Stimulated activated CD8-positive, alpha-beta memory T cell treated with anti-CD3 and anti-CD28 coated beads, Interleukin-15, amount 100 ng/mL, for 4 hours (primary cell): ENCODE measurements at places on chromosomes 3 and 15.

- no peak for DNase-seq
Observed at GRCh38 chr3:45139372-45140140, 6.6 kb downstream of the CDCP1 start.

- no peak for DNase-seq
Observed at GRCh38 chr3:72679540-72680198, 168.6 kb downstream of the SHQ1 start.

- no peak for DNase-seq
Observed at GRCh38 chr3:66497985-66498671, 2.7 kb downstream of the LRIG1 start.

GRCh38 chr3:164208048-164208447 lies 870.2 kb downstream of the SI start:
- no peak for DNase-seq

DNA sequence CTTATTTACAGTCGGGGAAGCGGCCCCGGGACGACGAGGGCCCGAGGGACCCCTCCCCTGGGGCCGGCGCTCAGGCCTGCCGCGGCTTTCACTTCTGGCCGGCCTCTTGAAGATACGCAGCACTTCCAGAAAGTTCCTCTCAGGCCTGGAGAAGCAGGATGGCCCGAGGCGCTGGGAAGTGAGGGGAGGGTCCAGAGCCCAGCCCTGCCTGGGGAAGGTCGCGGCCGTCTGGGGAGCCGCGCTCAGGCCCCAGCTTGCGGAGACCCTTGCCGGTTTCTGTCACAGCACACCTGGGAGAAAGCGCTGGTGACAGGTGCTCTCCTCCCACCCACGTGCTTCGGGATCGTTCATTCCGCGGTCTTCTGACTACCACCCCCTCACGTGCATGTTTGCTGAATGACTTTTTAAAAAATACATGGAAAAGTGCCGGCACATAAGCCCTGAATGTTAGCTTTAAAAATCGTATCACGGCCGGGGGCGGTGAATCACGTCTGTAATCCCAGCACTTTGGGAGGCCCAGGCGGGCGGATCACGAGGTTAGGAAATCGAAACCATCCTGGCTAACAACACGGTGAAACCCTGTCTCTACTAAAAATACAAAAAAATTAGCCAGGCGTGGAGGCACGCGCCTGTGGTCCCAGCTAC lies 727 bp upstream of the TM2D3 start:
- no peak for DNase-seq

DNA sequence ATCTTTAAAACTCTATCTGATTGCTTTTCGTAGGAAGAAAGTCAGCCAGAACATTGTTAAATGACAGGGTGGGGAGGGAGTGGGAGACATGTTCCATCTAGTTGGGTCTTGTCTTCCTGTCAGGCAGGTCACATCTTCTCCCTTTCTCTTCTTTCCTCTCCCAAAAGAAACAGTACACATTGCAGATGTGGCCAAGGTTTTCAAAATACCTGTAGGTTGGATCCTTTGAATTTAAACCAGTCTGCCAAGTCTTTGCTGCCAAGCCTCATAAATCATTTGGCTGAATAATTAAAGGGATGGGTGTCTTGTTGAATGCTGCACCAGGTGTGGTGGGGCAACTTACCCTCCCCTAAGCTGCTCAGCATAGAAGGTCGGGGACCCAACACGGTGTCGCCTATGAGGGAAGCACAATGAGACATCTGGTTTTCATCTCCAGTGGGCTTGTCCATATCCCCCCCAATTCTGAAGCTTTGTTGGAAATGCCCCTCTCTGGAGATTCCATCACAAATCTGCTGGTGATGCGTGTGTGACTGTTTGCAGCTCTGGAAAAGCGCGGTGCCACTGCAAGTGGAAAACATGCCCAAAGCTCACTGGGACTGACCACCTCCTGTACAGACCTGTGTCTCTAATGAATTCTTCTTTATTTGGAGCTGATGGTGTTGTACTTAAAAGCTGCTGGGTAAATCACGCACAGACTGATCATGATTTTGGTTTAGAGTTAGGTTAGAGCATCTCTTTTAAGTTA lies 112.6 kb downstream of the FILIP1L start:
- no peak for DNase-seq

DNA sequence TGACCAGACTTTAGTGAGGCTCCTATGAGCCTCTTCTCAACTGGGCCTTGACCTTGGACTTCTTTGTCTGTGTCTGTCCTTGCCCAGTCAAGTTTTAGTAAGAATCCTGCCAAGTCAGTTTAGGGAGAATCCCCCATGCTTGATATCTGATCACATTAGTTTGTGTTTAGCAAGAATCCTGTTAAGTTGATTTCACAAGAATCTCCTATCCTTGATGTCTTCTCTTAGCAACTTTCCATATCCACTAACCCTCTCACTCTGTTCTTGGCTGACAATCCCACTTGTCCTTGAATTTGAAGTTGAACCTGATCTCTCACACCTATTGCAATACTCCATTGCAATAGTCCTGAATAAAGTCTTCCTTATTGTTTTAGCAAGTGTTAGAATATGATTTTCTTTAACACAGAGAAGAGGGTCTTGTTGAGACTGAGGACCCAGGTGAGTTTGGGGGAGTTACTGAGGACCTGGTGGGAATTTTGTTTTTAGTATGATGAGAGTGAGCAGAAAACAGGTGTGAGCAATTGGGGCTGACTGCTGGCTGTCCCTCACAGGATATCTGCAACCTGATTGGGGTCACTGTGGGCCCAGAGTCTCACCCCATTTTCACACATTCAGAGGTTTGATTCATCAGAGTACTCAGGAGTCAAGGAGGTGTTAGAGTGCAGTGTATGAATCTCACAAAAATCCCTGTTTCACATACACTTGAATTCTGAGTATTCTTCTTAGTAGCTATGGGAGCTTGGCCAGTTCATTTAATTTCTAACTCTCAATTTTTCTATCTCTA lies 39.9 kb upstream of the TNFAIP8L3 start:
- DNase-seq = no peak

DNA sequence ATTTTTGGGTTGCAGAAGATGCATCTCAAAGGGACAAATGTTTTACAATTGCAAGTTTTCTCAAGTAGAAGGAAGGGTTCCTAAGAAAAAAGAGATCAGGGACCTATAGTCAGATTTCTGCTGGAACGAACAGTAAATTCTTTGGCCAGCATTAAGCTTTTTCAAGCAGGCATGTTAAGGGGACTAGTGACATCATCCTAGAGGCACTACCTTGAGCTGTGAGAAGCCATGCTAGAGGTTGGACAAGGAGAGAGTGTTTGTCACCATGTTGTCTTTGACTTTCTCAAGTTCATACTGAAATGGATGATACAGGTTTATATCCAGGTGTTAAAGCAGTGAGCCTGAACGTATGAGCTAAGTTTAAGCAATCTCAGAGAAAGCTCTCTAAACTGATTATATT lies 85.2 kb upstream of the WDR72 start:
- DNase-seq = no peak

GRCh38 chr3:157572559-157573270 lies 69.5 kb upstream of the VEPH1 start:
- no peak for DNase-seq

- no peak for DNase-seq
Observed at GRCh38 chr15:98755138-98755537, 106.8 kb downstream of the IGF1R start.

GRCh38 chr15:73885954-73886700 lies 12.8 kb downstream of the TBC1D21 start:
- DNase-seq = no peak

GRCh38 chr3:124469555-124469954 lies 260.7 kb upstream of the UMPS start:
- no peak for DNase-seq

- DNase-seq = no peak
Observed at GRCh38 chr15:45653702-45654424, 19.0 kb downstream of the SQOR start.

GRCh38 chr15:35047996-35048395 lies 37.1 kb downstream of the NANOGP8 start:
- DNase-seq = no peak

DNA sequence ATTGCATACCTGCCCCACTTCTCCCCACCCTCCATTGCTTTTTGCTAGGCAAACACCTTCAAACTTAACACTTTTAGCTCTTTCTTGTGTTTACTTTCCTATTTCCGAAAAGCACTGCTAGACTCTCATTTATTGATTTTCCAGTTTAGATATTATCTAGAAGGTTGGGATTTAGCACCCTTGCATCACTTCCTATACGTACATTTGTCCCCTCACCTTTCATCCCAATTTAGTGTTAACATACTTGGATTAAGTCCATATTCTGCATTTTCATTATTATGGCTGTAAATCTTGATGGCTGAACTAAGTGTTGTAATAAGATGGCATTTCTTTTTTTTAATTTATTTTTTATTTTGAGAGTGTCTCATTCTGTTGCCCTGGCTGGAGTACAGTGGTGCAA lies 39.5 kb downstream of the GOLGA6L10 start:
- no peak for DNase-seq

DNA sequence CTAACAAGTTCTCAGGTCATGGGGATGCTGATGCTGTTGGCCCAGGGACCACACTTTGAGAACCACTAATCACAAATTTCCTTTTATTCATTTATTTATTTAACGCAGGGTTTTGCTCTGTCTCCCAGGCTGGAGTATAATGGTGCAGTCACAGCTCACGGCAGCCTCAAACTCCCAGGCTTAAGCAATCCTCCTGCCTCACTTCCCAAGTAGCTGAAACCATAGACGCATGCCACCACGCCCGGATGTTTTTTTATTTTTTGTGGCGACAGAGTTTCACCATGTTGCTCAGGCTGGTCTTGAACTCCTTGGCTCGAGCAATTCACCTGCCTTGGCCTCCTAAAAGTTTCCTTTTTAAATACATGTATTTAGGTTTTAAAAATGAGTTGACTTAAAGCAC lies 20.7 kb upstream of the ISLR2 start:
- no peak for DNase-seq

- no peak for DNase-seq
Observed at GRCh38 chr3:34361921-34362320, 563.5 kb downstream of the PDCD6IP start.

DNA sequence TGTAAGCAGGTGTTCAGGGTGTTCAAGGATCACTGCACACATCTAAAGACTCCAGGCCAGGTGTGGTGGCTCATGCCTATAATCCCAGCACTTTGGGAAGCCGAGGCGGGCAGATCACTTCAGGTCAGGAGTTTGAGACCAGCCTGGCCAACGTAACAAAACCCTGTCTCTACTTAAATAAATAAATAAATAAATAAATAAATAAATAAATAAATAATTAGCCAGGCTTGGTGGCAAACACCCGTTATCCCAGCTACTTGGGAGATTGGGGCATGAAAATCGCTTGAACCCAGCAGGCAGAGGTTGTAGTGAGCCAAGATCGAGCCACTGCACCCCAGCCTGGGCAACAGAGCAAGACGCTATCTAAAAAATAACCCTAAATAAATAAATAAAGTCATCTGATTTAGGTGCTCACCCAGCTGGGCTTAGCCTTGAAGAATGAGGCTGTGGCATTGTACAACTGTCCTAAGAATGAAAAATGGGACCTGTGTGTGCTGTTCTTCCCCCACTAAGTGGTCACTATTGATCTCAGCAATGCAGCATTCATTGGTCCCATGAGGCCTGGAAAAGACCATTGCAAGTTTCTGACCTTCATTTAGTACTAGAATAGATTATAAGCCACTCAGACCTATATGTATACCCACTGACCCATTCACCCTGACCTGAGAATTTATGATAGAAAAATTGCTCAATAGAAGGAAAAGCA lies 82.8 kb upstream of the ABHD17C start:
- no peak for DNase-seq

GRCh38 chr3:122519693-122520092 lies 5.0 kb upstream of the KPNA1 start:
- no peak for DNase-seq

GRCh38 chr15:52019394-52020220 lies 588 bp downstream of the MAPK6 start:
- DNase-seq = peak; percentile 44

- DNase-seq = no peak
Observed at GRCh38 chr15:42332331-42332730, 27.0 kb upstream of the CAPN3 start.

DNA sequence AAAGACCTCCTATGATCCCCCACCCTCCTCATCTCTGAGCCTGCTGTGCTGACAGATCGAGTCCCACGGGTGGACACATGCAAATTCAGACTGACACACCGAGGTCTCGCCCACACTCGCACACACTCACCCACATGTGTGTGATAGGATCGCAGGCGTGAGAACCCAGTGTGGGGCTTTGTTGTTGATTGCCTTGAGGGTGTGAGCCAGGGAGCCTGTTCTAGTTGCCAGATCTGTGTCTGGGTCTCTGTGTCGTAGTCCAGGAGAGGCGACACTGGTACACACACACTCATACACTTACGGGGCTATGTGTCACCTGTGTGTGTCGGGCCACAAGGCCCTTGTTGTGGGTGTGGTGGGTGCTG lies 2.0 kb downstream of the EPHB3 start:
- no peak for DNase-seq

DNA sequence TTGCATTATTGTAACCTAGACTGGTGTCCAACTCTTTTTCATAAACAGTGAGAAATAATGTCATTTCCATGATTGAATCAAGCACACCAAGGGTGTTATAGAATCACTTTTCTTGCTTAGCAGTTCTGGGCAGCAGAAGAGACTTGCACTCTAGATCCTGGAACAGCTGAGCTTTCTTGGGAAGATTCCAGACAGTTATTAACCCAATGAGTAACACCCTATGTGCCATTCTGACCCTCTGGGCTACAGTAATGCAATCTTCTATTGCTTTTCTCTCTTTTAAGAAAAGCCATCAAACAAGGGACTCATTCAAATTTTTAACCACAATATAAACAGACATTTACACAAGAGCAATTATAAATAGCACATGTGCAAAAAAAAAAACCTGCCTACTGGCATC lies 39.3 kb upstream of the USP3 start:
- DNase-seq = no peak

DNA sequence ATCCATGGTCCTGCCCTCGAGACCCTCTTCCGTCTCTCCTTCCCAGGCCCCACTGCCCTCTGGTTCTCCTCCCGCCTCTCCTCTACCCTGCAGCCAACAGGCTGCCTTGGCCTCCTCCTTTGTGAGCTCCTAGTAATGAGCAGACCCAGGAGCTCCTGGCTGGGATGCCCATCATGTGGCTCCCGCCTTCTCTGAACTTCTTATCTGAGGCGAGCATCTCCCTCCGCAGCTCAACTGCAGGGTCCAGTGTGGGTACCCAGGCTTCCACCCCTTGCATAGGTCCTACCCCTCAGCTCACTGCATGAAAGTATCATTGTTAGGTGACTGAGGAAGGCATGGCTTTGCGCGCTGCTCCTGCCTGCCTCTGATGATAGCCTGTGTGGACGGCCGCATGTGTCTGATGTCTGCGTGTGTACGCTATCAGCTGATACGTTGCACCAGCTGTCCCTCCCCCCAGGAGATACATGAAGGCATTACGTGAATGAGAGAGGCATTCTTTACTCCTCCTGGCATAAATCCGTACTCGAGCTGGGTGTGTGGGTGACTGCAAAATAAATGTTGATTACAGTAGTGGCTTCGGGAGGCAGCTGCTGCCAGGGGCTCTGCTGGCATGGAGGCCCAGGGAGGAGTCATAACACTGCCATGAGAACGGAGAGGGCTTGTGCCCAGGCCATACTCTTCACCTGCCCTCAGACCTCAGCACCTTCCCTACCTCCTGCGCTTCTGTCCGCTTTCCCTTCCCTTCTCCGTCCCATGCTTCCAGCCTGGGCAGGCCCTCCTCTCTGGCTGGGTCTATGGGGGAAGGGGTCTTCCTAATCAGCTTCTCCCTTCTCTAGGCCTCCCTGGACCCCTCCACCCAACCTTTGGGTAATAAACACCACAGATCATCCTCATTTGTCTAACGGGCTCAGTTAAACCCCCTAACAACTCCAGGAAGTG lies 48.8 kb downstream of the ZNF710 start:
- DNase-seq = no peak

GRCh38 chr3:84962415-84962814 lies 3.6 kb downstream of the CADM2 start:
- no peak for DNase-seq
